Activated CD8-positive, alpha-beta memory T cell treated with anti-CD3 and anti-CD28 coated beads, Interleukin-2, amount 10 ng/mL, durations not matched to agents 7 days and 5 days (primary cell): ENCODE measurements at places on chromosomes 2 and 18. TPM values are rescaled to one million over a fixed set of nuclear protein-coding genes. Genes with fewer than 3 reads are reported as not detected.

ANKRD62 gene
- total RNA-seq: not detected

AGXT gene
- total RNA-seq: not detected

MAB21L4 gene
- not detected for total RNA-seq

AGFG1 gene
- total RNA-seq: 94.9 TPM

GAREM1 gene
- total RNA-seq: not detected

MPPE1 gene
- 64.9 TPM for total RNA-seq

BOLL gene
- total RNA-seq: not detected

BIRC6 gene
- total RNA-seq: 122 TPM

TMEM185B gene
- 20.3 TPM for total RNA-seq

EIF5B gene
- total RNA-seq: 62.1 TPM

PASK gene
- total RNA-seq: 71.9 TPM

MC2R gene
- not detected for total RNA-seq

MALL gene
- not detected for total RNA-seq

CD8A gene
- 686 TPM for total RNA-seq

SDC1 gene
- total RNA-seq: 0.42 TPM

AKAIN1 gene
- not detected for total RNA-seq

PTPRM gene
- total RNA-seq: 3.1 TPM

SLC4A1AP gene
- 28.2 TPM for total RNA-seq

DUSP19 gene
- 1.8 TPM for total RNA-seq

SPC25 gene
- total RNA-seq: 42.1 TPM

PSTPIP2 gene
- 16.1 TPM for total RNA-seq

DNA sequence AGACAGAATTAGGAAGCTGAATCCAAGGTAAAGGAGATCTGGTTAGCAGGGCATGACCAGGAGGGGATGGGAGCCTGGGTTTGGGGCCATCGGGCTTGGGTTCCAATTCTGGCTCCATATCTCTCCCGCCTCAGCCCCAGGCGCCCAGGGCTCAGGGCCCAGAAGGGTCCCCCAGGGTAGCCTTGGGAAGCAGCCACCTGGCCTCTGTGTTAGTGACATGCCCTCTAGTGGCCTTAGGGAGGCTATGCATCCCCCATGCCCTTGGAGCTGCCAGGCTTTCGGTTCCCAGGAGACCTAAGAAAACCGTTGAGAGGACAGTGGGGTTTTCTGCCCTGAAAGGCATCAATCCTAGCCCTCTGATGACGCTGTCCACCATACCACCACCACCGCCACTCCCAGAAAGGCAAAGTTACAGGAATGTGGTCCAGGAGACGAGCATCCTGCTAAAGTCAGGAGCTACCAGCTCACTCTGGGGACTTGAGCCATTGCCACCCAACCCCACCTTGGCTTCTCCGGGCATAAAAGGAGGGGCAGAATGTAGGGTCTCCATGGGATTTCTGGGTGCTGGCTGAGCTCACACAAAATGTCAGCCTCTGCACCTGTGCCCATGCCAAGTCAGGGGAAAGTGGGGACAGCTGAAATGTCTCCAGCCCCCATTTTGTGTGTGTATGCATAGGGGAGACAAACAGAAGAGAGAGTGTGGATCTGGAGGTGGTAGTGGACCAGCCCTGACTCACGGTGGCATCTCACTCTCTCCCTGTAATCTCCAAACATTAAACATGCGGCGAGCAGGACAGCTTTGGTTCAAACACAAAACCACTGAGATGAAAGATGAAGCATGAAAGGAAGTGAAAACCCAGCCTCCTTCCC lies 56.5 kb downstream of the EMX1 start:
- DNase-seq: peak; percentile 64

DNA sequence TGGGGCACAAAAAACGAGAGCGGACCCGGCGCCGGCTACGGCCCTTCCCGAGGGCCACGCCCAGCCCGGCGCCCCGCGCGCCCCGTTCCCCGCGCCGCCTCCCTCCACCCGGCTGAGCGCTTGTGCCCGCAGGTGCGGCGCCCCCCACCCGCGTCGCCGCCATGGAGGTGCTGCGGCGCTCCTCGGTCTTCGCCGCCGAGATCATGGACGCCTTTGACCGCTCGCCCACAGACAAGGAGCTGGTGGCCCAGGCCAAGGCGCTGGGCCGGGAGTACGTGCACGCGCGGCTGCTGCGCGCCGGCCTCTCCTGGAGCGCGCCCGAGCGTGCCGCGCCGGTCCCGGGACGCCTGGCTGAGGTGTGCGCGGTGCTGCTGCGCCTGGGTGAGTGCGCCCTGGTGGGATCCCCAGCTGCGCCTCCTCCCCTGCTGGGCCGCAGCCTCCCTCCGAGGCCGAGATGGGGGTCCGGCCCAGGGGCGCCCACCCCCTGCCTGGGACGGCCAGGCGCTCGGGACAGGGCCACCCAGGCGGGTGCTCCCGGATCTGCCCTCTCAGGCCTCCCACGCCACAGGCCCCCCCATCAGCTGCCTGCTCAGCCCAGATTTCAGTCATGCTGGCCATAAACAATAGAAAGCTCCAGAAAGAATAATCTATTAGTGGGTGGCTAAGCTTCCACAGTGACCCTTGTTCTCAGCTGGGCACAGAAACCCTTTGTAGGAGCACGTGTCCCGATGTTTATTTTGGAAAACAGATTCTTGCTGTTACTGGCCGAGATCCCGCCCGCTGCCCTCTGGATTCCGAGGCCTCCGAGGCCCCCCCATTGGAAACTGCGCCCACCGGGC lies 997 bp downstream of the BOK start:
- no peak for DNase-seq

GRCh38 chr18:9914584-9915290 lies 921 bp downstream of the VAPA start:
- DNase-seq: peak; percentile 82

GRCh38 chr18:7953095-7953958 lies 386.2 kb downstream of the PTPRM start:
- no peak for DNase-seq

GRCh38 chr2:28451793-28452533 lies 43.9 kb upstream of the PLB1 start:
- DNase-seq: no peak

GRCh38 chr2:25586726-25587144 lies 86.6 kb downstream of the DTNB start:
- peak; percentile 59 for DNase-seq

DNA sequence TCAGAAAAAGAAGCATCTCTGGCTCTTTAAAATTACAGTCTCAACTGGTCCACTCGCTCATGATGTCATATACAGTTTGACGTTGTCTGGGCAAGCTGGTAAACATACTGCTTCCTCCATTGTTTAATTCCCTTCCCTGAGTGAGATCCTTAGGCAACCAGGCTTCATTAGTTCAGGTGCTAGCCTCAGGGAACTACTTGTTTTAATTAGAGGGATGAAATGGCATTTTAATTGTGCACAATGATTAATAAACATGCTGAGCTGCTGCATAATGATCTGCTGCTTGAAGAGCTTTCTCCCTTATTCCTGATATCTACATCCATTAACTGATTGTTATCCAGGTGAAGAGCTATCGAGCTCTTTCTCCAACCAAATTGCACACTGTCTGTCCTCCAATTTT lies 195.6 kb upstream of the ETAA1 start:
- DNase-seq: no peak

GRCh38 chr2:128644718-128645256 lies 326.1 kb upstream of the HS6ST1 start:
- no peak for DNase-seq

DNA sequence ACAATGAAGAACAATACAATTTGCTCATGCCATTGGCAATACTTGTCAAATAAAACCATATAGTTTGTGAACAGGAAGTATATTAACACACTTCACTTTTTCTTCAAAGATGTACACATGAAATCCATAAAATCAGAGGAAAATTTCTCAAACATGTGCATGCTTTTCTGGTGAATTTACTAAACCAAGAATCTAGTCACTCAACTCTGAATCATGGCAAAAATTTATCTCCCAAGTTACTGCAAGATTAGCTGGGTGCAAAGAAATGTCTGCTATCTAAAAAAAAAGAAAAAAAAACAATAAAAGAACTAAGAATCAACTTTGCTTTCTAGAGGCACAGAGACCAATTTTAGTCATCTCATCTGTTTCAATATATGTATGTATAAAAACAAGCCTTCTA lies 419.2 kb downstream of the NR4A2 start:
- DNase-seq: no peak

DNA sequence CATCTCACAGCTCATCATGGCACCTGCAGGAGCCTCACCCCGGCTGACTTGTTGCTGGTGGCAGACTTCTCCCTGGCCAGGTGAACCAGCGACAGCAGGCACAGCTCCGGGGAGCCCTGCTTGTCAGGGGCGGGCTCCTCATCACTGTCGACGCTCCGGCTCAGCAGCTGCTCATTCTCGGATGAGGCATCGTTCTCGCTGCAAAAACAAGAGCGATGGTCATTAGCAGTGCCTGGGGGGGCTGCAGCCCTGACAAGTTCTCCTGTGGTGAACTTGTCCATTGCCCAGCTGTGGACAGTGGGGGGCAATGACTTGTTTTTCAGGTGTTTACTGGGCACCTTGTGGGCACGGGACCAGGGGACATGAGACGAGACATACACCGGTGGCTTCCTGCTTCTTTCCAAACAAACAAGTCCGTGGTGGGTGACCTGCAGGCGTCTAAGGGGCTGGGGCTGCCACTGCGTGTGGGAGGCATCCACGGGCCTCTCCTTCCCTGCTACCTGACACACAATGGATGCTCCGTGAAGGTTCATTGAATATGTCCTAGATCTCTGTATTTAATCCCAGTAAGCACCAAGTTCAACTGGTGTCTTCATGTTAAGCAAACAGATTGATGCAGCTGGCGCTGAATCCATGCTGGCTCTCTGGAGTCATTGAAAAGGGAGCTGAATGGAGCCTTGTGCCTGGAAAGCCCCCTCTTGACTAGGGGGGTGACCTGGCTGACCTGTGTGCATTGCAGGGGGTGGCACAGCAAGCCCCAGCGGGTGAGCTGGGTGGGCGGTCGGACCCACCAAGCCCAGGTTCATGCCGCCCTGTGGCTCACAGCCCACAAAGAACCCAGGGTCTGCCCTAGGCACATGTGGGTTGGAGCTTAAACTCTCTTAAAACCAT lies 81.0 kb downstream of the EDAR start:
- DNase-seq: peak; percentile 26

DNA sequence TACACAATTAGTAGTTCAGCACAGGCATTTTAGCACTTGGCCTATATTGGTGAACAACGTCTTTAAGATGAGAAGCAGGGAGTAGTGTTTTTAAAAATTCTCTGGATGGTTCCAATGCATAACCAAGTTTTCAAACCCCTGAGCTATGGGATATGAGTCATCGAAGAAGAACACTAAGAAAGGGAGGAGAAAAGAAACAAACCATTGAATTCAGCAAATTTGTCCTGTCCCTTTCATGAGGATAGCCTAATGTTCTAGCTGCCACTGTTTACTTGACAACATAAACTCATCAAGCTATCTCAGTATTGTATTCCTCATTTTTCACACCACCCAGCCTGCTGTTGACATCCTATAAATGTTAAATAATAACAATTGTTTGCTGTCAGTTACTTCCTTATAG lies 158.0 kb downstream of the BARD1 start:
- no peak for DNase-seq

- DNase-seq: no peak
These were observed 13.2 kb downstream of the SPATS2L start for GRCh38 chr2:200319548-200320337.

GRCh38 chr2:9029721-9030120 lies 26.2 kb upstream of the MBOAT2 start:
- no peak for DNase-seq

GRCh38 chr2:47686018-47686417 lies 96.9 kb upstream of the MSH6 start:
- DNase-seq: no peak

DNA sequence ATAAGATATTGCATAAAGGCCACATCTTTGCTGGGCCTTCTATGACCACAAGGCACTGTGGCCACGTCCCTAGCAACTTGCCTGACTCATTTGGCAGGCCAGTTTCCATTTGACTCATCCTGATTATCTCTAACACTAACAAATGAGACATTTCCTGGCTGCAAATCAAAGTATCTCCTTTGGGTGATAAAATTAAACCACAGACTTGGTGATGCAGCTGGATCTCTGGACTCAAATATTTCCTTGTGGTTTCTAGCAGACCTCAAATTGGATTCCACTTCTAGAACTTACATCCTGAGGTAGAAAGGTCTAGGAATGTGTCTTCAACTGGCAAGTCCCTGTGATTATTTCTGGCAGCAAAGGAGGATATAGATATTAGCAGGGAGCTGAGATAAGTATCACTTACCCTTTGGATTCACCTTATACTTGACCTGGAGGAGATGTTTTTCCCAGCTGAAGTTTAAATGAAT lies 167.9 kb upstream of the NXPH2 start:
- DNase-seq: no peak

GRCh38 chr2:3737128-3737527 lies 33.8 kb downstream of the DCDC2C start:
- DNase-seq: no peak

DNA sequence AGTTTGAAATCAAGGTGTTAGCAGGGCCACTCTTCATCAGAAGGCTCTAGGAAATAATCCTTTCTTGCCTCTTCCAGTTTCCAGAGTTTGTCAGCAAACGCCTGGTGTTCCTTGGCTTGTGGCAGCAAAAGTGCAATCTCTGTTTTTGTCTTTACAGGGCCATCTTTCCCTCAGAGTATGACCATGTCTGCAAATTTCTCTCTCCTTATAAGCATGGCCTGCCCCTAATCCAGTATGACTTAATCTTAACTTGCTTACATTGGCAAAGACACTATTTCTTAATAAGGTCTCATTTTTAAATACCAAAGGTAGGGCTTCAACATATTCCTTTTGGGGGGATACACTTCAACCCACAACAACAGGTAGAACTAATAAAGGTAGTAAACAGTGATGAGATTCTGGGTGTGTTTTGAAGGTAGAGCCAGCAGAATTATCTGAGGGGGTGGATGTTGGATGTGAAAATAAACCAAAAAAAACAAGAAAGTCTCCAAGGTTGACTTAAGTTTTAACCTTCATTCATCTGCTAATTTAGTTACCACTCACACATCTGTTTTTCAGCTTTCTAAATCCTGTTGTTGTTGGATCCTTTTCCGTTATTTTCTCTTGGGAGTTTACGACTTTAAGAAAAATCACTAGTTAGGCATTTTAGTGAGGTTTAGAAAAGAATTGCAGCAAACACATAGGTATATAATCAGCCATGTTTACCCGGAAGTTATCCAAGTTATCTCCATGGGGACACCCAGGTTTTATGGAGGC lies 234.4 kb upstream of the FIGN start:
- no peak for DNase-seq

DNA sequence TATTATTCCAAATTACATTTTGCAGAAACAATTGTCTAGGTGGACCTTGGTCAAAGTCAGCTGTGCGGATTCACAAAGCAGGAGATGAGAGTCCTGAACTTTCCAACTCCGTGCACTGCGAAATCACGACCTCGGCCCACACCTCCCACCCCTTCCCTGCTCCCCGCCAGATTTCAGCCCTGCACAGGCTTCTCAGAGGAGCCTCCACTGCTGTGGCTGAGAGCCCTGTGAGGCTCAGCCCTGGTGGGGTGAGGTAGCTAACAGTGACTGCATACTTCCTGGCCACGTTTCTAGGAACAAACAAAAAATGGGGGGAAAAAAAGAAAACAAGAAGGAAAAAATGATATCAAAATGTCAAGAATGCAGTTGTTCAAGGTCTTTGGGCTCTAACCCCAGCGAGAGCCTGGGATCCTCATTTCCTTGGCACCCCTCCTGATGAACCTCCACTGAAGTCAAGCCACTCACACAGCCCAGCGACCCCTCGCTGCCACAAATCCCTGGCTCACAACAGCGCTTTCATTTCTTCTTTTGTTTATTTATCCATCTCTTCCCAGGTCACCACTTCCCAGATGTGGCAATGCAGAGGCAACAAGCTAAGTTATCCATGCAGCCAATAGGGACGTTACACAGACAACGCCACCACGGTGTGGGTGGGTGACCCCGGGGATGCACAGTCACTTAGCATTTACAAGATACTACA lies 729.7 kb upstream of the ID2 start:
- no peak for DNase-seq

- no peak for DNase-seq
These were observed 16.6 kb upstream of the GPBAR1 start for GRCh38 chr2:218244204-218244603.
